Dermis blood vessel endothelial cell (primary cell): ENCODE measurements at places on chromosomes 16 and 17.

- no peak for DNase-seq
Observed at GRCh38 chr17:80693511-80693910, 148.9 kb downstream of the RPTOR start.

GRCh38 chr17:48213797-48214196, 106.2 kb downstream of the SNX11 start:
- no peak for DNase-seq

GRCh38 chr17:13646969-13647542, 45.3 kb upstream of the HS3ST3A1 start:
- no peak for DNase-seq

- no peak for DNase-seq
Observed at GRCh38 chr16:14337303-14338191, 266.4 kb downstream of the MRTFB start.

- DNase-seq, result no peak
Observed at GRCh38 chr16:26240807-26241206, 549.0 kb downstream of the HS3ST4 start.

DNA sequence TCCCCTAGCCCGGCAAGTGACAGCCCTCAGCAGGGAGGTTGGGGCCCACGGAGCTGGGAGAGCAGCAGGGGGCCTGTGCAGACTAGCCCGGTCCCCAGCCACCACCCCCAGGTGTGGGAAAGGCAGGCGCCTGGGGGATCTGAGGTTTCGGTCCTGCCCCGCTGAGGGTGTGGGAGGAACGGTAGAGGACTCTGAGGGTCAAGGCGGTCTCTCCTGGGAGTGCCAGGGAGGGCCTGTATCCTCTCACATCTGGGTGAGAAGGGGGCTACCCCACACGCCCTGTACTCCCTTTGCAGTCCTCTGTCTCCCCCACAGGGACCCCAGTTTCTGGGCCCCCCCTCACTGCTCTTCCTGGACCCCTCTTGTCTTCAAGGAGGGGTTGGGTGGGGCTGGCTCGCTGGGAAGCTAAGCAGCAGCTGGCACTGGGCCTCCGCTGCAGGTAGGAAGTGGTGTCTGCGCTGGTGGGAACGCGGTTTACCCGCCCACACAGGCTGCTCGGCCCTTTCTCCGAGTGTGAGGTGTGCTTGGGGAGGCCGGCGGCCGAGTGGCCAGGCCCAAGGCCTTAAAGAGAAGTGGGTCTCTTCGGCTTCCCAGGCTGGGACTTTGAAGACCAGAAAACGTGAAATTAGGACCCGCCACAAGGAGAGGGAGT, 15.4 kb downstream of the CD7 start:
- no peak for DNase-seq

DNA sequence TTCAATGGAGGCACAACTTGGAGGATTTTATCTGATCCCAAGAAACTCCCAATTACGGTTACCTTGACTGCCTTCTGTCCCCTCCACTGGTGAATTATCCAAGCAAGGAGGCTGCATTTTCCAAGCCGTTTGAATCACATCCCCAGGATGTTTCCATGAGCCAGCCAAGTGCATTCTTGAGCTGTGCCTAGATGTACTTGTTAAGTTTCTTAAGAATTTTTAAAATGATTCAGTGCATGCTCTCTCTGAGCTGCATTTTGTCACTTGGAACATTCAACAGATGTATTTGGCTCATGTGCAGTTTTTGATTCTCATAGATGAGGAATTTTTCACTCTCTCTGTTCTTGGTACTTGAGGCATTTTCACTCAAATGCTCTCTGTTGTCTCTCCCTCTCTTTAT, 202.6 kb upstream of the MYOCD start:
- DNase-seq, result no peak

DNA sequence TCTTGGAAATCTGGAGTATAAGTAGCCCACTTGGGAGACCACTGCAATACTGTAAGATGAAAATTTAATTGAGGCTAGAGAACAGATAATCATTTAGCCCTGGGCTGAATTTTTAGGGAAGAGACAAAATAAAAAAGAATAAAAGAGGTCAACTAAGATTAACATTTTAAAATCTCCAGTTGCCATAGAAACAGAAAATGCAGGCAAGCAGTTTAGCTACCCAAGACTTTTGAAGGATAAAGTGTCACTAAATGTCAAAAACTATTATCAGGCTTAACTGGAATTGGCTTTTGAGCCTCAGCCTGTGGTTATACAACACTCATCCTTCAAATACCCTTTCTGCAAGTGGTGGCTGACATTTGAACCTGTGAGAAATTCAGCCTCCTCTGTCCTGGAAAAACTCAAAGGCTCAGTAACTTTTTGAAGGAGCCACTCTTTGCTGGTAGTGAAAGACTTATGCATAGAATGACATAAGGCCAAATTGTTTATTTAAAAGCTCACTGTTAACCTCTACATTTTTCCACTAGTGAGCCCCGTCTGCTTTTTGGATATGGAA, 220.7 kb upstream of the KCNJ16 start:
- no peak for DNase-seq

- DNase-seq, result no peak
Observed at GRCh38 chr17:48905987-48906515, 2.2 kb upstream of the UBE2Z start.

GRCh38 chr17:37265446-37266173, 110.2 kb upstream of the C17orf78 start:
- DNase-seq, result no peak

- no peak for DNase-seq
Observed at GRCh38 chr16:57600952-57601580, 27.4 kb upstream of the ADGRG1 start.

- DNase-seq, result no peak
Observed at GRCh38 chr16:746637-747036, 5.8 kb upstream of the CIAO3 start.

GRCh38 chr17:35130392-35130791, 9.0 kb downstream of the FNDC8 start:
- DNase-seq, result no peak

DNA sequence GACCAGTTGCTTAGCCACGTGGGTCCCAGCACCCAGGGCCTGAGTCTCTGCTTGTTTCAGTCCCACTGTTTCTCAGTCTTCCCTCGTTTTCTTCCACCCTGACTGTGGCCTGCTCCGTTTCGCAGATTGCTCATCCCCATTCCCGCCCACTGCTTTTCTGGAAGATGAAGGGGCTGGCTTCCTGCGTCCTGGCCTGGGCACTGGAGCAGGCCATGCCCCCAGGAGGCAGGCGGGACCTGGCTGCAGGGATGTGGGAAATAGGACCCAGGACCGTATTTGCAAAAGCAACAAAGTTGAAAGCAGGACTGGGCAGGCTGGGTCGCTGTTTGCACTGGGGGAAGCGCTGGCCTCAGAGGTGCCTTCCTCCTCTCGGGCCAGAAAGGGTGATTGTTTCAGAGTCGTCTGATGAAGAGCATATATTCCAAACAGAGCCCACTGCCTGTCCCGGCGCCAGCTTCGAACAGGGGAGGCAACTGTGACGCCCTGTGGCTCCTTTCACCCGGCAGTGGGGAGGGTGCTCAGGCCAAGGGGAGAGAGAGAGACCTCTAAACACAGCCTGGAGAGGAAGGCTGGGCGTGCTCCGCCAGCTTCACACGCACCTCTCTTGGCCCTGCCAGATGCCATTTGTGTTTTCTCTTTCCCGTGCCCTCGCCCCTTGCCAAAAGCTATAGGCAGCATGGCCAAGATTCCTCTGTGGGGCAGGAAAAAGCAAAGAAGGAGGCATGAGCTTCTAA, 108.6 kb downstream of the CMIP start:
- peak; percentile 54 for DNase-seq

- DNase-seq, result peak; percentile 37
Observed at GRCh38 chr17:17781591-17782496, 54.9 kb downstream of the SREBF1 start.

DNA sequence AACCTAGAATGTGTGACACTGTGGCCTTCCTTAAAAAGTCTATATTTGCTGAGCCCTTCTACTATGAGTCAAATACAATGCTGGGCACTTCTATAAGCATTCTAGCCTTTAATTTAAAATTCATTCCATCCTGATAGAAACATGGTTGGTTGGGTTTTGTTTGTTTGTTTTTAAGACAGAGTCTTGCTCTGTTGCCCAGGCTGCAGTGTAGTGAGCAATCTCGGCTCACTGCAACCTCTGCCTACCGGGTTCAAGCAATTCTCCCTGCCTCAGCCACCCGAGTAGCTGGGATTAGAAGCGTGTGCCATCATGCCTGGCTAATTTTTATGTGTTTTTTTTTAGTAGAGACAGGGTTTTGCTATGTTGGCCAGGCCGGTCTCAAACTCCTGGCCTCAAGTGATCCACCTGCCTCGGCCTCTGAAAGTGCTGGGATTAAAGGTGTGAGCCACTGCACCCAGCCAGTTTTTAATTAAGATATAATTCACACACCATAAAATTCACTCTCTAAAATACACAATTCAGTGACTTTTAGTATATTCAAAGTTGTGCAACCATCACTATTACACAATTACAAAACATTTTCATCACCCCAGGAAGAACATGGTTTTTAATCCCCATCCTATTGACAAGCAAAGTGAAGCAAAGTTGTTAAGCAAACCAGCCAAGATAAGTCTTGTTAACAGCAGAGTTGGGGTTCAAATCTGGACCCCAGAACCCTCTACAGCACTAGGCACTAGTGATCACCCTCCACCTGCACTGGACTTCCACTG, 42.8 kb downstream of the CMTM4 start:
- DNase-seq, result no peak

GRCh38 chr16:53952215-53953208, 248.6 kb downstream of the FTO start:
- DNase-seq, result peak; percentile 12

- DNase-seq, result no peak
Observed at GRCh38 chr17:75542728-75543336, 17.3 kb downstream of the LLGL2 start.

- peak; percentile 99 for DNase-seq
Observed at GRCh38 chr16:30947859-30948666, 805 bp upstream of the ORAI3 start.

DNA sequence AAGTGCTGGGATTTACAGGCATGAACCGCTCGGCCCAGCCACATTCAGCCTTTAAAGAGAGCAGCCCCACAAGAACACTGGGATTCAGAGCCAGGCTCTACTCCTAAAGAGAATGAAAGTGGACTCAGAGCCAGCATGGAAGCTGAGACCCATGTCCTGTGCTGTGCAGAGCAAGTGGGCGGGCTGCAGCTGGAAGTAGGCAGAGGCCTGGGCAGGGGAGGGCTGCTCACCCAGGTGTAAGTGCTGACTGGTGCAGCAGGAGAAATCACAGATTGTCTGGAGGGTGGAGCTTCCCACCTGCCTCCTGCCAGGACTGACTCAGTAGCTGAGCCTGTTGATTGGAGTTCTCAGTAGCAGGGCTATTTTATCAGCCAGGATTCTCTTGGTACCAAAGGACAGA, 178.7 kb downstream of the KATNIP start:
- no peak for DNase-seq

DNA sequence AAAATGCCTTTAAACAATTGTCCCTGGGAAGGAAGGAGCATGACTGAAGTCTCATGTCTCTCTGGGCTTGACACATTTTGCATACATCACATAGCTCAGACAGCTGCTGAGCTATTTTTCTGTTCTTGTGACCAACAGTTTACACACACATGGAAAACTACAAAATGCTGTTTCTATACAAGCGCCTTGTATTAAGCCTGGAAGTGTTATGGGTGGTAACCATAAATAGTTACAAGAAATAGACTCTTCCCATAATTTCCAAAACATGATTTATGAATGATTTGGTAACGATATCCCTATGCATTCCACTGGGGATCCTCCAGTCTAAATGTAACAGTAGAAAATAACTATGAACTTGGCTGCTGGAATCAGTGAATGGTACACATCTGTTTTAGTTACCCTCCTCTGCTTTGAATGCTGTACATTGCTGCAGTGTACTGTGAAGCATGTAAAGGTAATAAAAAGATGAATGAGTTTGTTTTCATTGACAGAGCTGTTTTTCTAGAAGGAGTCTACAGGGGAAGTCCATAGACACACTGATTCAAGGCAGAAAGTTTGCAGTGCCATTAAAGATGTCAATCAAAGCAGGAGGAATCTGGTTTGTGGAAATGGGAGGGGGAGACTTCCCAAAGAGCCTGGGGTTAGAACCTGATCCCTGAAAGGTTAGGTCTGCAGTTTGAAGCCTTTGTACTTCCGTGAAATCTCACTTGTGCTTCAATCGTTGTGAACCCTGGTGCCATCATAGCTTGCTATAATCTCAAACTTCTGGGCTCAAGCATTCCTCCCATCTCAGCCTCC, 5.0 kb downstream of the ACSF2 start:
- DNase-seq, result no peak

DNA sequence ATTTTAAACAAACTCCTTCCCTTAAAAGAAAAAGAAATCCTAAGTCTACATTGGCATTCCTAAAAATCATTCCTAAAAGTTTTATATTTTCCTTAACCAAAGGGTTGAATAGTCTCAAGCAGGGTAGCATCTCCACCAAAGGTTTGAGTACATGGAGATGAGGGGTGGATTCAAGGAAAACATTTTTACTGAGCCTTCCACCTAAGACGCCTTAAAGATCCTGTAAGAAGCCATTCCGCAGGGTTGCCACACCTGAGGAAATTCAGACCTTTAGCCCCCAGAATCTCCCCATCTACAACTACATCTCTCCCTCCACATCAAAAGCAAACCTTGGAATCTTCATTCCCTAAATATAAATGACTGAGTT, 7.7 kb upstream of the AKTIP start:
- no peak for DNase-seq

DNA sequence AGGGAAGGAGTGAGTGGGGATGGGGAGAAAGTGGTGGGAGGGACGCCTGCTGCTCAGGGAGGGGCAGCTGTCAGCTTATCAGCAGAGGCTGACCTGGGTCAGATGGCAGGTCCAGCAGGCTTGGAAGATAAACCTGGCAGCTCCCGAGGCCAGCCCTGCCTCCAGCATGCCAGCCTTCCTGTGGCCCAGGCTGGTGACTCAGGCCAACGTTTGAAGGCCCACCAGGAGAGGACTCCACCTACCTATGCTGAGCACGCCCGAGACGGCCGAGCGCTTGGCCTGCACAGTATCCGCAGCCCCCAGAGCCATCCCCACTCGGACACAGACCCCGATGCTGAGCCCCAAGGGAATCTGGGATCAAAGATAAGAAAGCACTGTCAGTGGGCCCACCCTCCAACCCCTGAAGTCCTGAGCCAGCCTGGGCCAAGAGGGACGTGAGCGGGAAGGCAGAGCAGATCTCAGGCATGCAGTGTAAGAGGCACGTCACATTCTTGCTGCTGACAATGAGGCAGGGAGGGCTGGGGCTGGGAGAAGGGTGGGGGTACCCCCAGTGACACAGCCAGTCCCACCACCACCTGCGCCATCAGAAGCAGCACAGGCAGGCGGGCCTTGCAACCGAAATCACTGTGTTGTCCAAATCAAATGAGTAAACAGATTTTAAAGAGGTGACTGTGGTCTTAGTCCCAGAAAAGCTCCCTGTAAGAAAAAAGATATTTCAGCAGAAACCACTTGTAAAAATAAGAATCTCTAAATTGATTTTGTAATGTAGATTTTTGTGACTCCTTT, 12.4 kb downstream of the SLC47A2 start:
- DNase-seq, result no peak

DNA sequence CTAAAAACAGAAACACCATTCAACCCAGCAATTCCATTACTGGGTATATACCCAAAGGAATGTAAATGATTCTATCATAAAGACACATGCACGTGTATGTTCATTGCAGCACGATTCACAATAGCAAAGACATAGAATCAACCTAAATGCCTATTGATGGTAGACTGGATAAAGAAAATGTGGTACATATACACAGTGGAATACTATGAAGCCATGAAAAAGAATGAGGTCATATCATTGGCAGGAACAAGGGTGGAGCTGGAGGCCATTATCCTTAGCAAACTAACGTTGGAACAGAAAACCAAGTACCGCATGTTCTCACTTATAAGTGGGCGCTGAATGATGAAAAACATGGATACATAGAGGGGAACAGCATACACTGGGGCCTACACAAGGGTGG, 77.2 kb upstream of the MYOCD start:
- DNase-seq, result no peak

GRCh38 chr17:46028374-46028773, 29.3 kb downstream of the STH start:
- no peak for DNase-seq
